ENCODE measurements at places on chromosomes 6 and 20.
A peak's percentile ranks its signal among the peaks of the same experiment; 100 is the strongest.

DNA sequence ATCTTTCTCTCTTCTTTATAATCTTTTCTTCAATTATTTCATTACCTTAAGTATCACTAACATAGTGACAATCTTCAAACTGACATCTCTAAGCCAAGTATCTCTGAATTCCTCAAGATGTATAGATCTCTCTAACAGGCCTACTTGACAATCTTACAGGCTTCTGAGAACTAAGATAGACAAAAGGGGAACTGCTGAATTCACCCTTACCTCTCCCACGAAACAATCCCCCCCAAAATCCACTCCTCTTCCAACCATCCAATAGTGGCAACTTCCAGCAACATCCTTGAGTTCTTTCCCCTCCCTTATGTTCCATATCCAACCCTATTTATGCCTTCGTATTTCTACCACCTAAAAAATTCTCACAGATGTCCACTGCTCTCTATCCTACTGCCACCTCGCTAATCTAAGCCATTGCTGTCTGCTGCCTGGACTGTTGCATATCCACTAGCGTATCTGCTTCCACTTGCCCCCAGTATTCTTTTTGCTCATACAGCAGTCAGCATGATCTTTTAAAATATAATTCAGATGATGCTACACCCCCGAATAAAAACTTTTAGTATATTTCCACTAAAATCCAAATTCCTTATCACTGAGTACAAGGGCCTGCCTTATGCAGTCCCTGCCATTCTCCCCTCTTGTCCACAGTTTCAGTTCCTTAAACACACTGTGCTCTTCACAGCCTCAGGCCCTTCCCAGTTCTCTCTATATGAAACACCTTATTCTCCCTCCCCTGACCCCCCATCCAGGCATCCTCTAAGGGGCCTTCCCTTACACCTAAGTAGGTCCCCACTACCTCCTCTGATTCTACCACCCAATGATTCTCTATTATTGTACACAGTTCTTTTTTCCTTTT is 8.0 kb downstream of the REPS1 start:
- no peak for DNase-seq
- H3K27ac ChIP-seq: no peak overlapping the region
- H3K4me1 ChIP-seq: peaks cover 46% of the 10 kb centered on the region
- no peak overlapping the region for H3K4me3 ChIP-seq
- H3K36me3 ChIP-seq: peaks cover 4% of the 10 kb centered on the region
- H3K27me3 ChIP-seq: no peaks in the 10 kb centered on the region

DNA sequence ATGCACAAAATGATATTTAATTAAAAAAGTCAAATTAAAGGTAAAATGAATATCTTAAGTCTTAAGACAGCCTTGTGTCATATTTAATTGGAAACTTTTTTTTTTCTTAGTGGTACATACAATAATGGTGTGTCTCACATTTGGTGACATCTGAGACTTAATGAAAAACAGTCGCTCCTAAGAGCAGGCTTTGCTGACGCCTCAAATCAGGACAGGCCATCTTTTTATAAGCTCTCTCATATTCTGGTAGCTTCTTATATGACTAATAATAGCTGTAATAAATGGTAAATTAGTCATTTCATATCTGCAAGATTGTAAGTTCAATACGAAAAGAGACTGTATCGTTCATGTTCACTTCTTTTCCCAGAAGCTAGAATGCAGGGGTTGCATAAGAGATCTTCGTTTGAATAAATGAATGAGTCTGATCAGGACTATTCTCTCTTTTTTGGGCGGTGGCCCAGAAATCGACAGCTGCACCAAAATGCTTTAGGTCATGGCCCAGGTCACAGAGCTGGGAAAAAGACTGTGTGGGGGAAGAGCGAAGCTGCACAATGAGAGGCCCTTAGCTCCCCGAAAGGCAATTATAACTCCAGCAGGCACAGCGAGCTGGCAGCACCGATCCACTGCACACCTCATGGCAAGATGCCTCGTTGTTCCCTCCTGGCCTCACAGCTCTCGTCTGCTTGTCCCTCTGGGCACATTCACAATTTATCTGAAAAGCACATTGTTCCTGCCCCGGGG is 69.4 kb downstream of the NRN1 start:
- H3K4me3 ChIP-seq: no peak overlapping the region
- no peak for DNase-seq
- peaks cover 2% of the 10 kb centered on the region for H3K36me3 ChIP-seq

DNA sequence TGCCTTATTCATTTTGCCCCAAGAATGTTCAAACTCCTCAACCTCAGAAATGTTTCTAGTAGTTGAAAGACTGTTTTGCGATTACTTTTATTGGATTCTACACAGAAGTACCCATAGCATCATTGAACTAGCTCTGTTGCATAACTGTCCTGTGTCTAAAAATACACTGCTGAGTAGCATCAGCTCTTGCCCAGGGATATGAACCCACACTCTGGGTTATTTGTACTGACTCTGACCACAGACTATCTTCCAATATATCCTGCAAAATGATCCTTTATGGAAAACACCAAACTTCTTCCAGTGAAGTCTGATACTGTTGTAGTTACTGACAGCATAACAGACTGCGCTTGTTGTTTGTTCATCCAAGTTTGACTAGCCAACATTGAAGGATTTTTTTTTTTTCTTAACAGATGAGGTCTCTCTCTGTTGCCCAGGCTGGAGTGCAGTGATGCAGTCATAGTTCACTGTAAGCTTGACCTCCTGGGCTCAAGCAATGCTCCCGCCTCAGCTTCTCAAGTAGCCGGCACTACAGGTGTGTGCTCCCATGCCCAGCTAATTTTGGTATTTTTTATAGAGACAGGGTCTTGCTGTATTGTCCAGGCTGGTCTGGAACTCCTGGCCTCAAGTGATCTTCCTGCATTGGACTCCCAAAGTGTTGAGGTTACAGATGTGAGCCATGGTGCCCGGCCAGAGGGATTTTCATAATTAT is 49.9 kb downstream of the TULP4 start:
- H3K27ac ChIP-seq: no peak overlapping the region
- no peaks in the 10 kb centered on the region for H3K27me3 ChIP-seq
- peaks cover 17% of the 10 kb centered on the region for H3K4me1 ChIP-seq
- H3K4me3 ChIP-seq: no peak overlapping the region
- peaks cover 2% of the 10 kb centered on the region for H3K36me3 ChIP-seq

- H3K36me3 ChIP-seq: peaks cover 10% of the 10 kb centered on the region
- no peak overlapping the region for H3K4me3 ChIP-seq
- H3K27me3 ChIP-seq: no peaks in the 10 kb centered on the region
- peaks cover 29% of the 10 kb centered on the region for H3K4me1 ChIP-seq
Observed at GRCh38 chr20:50734730-50735679, 3.6 kb downstream of the PARD6B start.

- H3K27me3 ChIP-seq: no peaks in the 10 kb centered on the region
- no peak for DNase-seq
- H3K4me1 ChIP-seq: no peaks in the 10 kb centered on the region
- H3K36me3 ChIP-seq: peaks cover 71% of the 10 kb centered on the region
- H3K4me3 ChIP-seq: no peak overlapping the region
Observed at GRCh38 chr6:150936021-150936555, 70.6 kb downstream of the MTHFD1L start.

- H3K4me1 ChIP-seq: no peaks in the 10 kb centered on the region
- DNase-seq: no peak
- no peak overlapping the region for H3K4me3 ChIP-seq
- no peak overlapping the region for H3K27ac ChIP-seq
- peaks cover 18% of the 10 kb centered on the region for H3K27me3 ChIP-seq
Observed at GRCh38 chr20:11847827-11848226, 69.9 kb upstream of the BTBD3 start.

GRCh38 chr6:87975561-87975960 is 72.1 kb upstream of the SPACA1 start:
- peaks cover 7% of the 10 kb centered on the region for H3K27me3 ChIP-seq
- no peak overlapping the region for H3K4me3 ChIP-seq
- H3K27ac ChIP-seq: no peak overlapping the region
- no peaks in the 10 kb centered on the region for H3K36me3 ChIP-seq

DNA sequence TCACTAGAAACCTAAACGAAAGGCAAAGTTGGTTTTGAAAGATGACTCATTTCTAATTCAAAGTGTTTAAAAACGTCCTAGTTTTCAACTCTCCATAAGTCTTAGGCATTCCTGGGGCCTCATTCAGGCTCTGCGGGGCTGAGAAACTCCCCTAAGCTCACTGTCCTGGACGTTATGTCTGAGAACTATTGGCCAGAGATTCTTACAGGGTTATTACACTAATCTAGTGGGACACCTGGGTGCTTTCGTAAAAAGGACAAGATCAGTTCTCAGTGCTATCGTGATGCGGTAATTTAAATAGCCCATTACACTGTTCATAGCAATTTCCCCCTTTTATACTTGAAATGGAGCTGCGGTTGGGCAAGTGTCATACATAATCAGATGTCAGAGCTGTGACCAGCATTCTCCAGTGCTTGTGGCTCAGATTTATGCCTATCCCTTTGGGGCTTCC is 280.9 kb downstream of the QKI start:
- DNase-seq: no peak
- peaks cover 18% of the 10 kb centered on the region for H3K27me3 ChIP-seq
- no peak overlapping the region for H3K27ac ChIP-seq
- H3K4me1 ChIP-seq: no peaks in the 10 kb centered on the region

DNA sequence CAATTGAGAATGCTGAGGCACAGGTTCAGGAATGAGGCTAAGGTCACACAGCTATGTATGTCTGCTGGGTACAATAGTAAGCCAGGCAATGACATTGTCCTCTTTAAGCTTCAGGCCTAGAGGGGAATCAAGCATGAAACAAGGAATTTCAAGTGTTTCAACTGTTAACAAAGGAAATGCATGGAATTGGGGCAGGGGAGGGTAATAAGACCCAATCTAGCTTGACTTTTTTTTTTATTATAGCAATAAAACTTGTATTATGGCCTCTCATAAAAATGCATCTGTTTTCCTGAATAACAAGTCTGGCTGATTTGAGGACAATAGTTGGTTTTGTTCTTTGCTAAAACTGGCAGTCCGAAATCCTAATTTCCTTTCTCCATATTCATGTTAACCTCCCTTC is 336.7 kb downstream of the CBLN4 start:
- no peak overlapping the region for H3K4me3 ChIP-seq
- no peak for DNase-seq
- no peaks in the 10 kb centered on the region for H3K27me3 ChIP-seq

DNA sequence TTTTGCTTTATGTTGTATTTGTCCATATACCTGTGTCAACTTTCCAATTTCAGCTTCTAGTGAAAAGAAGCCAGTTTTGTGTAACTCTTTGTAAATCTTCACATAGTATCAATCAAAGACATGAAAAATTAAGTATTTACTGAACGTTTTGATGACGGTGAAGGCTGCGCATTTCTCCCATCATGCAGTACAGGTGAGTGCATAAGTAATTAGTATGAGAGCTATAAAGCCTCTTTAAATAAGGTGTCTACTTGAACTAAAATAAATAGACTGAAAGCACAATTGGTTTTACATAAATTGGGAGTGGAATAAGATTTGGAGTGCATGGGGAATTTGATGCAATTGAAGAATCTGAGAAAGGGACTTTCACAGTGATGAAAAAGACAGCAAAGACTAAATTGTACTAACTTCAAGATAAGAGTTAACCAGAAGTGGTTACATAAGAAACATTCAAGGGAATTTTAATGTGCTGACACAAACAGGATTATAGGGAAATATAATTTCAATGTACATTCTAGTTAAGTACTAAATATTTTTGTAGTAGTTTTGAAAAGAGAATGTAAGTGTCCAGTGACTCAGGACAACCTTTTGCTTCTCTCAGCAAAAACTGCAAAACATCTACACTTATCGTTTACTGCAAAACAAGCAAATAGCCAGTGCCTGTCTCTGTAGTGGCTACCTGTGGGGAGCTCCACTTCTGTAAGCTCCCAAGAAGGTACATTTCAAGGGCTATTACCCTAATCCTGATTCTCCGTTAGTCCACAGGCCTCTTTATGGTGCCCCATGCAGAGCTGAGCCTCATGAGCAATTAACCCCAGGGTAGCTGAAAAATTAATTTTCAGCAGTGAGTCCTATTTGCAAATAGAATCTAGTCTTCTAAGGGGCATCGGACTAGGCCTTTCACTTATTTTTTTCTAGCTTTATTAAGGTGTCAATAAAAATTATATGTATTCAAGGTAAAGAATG is 13.0 kb downstream of the TENT5A start:
- H3K27me3 ChIP-seq: no peaks in the 10 kb centered on the region
- H3K4me3 ChIP-seq: no peak overlapping the region
- no peak overlapping the region for H3K27ac ChIP-seq
- H3K4me1 ChIP-seq: peaks cover 7% of the 10 kb centered on the region
- no peak for DNase-seq

DNA sequence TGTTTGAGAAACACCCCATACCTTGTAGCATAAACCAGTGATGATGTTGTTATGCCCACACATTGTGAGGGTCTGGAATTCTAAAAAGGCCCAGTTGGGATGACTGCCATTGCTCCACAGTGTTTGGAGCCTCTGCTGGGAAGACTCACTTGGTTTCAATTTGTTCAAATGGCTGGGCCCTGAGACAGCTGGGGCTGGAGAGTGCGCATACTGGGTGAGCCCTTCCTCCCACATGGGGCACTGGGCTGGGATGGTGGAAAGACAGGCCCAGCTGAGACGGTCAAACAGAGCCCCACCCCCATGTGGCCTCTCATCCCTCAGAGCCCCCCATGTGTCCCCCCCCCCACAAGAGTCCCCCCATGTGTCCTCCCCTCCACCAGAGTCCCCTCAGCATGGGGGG is 20.3 kb upstream of the RNASET2 start:
- no peaks in the 10 kb centered on the region for H3K4me1 ChIP-seq
- no peak overlapping the region for H3K27ac ChIP-seq
- H3K27me3 ChIP-seq: no peaks in the 10 kb centered on the region

DNA sequence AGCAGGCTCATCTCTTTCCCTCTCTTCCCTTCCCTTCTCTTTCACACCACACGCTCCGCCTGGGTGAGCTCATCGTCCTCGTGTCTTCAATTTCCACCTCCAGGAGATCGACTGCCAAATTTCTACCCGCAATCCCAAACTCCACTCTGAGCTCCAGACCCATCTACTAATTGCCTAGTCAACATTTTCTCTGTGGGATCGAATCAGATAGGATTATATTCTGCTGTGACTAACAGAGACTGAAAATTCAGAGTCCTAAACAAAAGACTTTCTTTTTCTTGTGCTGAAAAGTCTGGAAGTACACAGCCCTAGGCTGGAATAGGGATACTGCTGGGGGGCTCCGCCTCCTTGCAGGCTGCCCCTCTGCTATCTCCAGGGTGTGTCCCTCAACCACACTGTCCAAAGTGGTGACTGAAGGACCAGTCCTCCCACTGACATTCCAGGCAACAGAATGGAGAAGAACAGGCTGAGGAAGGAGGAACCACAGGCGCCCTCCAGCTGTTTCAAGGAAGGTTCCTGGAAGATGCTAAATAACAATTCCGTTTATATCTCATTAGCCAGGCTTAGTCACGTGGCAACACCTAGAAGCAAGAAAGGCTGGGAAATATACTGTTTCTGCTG is 5.0 kb upstream of the HSPA12B start:
- no peaks in the 10 kb centered on the region for H3K4me1 ChIP-seq
- H3K27ac ChIP-seq: no peak overlapping the region
- DNase-seq: no peak
- H3K4me3 ChIP-seq: no peak overlapping the region

GRCh38 chr6:148509119-148509799 is 166.6 kb downstream of the SASH1 start:
- no peak overlapping the region for H3K4me3 ChIP-seq
- no peaks in the 10 kb centered on the region for H3K36me3 ChIP-seq
- no peak overlapping the region for H3K27ac ChIP-seq
- peaks cover 44% of the 10 kb centered on the region for H3K27me3 ChIP-seq
- no peaks in the 10 kb centered on the region for H3K4me1 ChIP-seq

GRCh38 chr6:136289579-136290409 is at the start of gene BCLAF1:
Gene BCLAF1 (minus strand): TSS chr6:136289846. CDS start chr6:136279866, 9,980 bp downstream.
- H3K4me3 ChIP-seq: peak within 1 kb of the TSS; percentile 100
- peaks cover 43% of the 10 kb centered on the region for H3K4me1 ChIP-seq
- DNase-seq: peak; percentile 99
- H3K27ac ChIP-seq: peak within 1 kb of the TSS; percentile 100
- peaks cover 9% of the 10 kb centered on the region for H3K27me3 ChIP-seq
- peaks cover 41% of the 10 kb centered on the region for H3K36me3 ChIP-seq

GRCh38 chr6:160043784-160044183 is 74.9 kb downstream of the IGF2R start:
- no peaks in the 10 kb centered on the region for H3K27me3 ChIP-seq
- no peak overlapping the region for H3K4me3 ChIP-seq
- no peak overlapping the region for H3K27ac ChIP-seq
- H3K36me3 ChIP-seq: peaks cover 27% of the 10 kb centered on the region

Data from activated naive CD8-positive, alpha-beta T cell treated with anti-CD3 and anti-CD28 coated beads for 36 hours (primary cell).